Stromal cell of bone marrow (primary cell): ENCODE measurements at places on chromosomes 4 and X.

DNA sequence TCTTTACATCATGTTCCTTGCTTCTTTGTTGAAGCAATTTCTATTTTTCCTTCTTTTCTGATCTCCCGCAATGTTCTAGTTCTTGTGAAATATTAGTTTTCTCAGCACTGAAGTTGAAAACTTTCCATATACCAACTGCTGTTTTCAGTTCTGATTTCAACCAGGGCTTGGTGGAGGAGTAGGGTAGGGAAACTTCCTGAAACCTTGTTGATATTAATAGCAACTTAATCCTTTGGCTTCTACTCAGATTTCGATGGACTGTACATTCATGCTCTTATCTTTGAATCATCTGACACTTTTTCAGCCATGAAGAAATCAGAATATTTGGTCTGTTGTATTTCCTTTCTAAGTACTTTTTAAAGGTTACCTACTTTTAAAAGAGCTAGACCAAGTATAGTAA is 315.8 kb downstream of the RPA4 start:
- no peak for DNase-seq

GRCh38 chrX:47093248-47093647 is 15.0 kb downstream of the RGN start:
- no peak for DNase-seq

DNA sequence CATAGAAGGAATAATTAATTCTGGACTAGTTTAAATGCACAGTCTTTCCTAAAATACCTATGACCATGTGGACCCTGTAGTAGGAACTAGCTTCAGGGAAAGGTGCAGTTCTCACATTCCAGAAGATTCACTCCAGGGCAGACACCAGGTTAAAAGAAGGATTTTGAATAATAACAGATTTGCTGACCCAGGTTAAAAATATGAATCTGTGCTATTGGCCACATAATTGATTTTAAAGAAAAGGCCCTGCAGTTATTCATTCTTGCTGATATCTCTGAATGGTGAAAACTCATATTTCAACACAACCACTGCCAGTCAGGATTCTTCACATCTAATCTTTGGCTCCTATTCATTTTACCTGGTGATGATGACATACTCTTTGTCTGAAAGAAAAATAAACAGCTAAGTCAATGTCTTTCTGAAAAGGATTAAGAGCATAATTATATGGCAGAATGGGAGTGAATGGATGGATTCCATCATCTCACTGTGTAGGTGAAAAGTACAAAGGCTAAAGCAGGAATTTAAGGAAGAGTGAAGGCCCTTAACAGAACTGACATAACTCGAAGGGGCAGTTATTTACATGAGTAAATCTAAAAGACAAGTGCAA is 432.8 kb downstream of the PDGFC start:
- no peak for DNase-seq

DNA sequence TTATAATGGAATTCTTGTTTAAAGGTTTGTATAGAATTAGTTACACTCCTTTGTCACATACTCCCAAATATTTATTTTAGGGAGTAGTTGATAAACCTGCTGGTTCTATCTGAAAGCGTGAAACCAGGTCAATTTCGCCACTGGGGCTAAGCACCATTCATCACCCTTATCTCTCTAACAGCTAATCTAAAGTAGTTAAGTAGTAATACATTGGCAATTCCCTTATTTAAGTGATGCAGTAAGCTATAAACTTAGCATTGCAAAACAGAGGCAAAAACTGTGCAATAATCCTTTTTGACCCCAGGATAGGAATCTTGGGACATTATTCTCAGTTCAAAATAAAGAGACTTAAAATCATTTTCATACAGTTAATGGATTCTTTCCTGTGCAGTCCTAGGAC is 33.7 kb upstream of the PTPN13 start:
- DNase-seq = no peak

GRCh38 chrX:129777218-129778030 is 2.3 kb upstream of the SASH3 start:
- no peak for DNase-seq

- peak; percentile 4 for DNase-seq
Measured at GRCh38 chr4:117560329-117560728, 474.0 kb upstream of the NDST3 start.

- DNase-seq = no peak
Measured at GRCh38 chrX:17725181-17725580, 12.1 kb upstream of the SCML1 start.

- DNase-seq = no peak
Measured at GRCh38 chrX:45633419-45633818, 432.7 kb upstream of the DIPK2B start.
